ENCODE measurements at places on chromosomes 12 and 14.

DNA sequence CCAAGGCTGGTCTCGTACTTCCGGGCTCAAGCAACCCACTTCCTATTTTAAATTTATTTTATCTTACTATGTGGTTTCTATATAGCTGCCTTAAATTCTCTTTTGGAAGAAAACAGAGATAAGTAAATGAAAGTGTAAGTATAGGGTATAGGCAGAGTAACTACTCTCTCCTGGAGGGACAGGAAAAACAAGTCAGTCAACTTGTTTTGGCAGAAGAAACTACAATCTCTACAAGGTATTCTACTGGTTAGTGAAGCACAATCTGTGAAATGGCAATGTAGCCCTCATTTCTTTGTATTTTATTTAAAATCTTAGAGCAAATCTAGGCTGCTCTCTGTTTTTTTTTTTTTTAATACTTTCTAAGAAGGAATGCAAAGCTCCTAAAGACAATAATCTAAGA lies 55.4 kb downstream of the UBR7 start:
- DNase-seq = no peak

DNA sequence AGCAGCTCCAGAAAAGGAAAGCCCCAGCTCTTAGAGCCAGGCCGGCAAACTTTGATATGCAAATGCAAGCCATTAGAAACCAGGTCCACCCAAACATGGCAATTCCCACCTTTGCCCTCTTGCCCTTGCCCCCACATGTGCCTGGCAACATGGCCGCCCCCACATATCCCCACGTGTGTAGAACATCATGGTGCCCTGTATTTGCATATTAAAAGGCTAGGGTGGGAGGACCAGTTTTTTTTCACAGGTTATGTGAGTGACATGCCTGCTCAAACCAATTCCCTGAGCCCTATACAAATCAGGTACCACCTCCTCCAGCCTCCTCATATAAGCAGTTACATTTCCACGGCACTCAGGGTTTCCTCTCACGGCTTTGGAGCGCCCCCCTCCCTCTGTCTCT lies 6.1 kb upstream of the ALDH1L2 start:
- DNase-seq = no peak

GRCh38 chr14:42192738-42193653 lies 586.3 kb downstream of the LRFN5 start:
- no peak for DNase-seq

GRCh38 chr12:12872934-12873275 lies 18.5 kb upstream of the GPRC5A start:
- DNase-seq = no peak

DNA sequence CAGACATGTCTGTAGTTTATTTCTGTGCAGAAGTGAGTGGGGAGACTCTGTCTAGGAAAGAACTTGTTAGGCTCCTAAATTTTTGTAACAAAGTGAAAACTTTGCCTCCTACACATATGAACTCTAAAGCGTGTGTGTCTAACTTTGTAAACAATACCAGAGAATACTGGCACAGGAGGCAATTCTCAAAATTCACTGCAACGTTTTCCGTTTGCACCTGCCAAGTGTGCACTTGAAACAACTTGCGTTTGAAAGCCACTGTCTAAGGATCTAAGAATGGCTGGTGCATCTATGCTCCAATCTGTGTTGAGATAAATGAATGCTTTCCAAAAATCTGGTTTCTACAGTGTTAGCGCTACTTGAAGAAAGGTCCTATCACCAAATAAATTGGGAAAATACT lies 15.3 kb downstream of the GRIP1 start:
- DNase-seq = no peak

DNA sequence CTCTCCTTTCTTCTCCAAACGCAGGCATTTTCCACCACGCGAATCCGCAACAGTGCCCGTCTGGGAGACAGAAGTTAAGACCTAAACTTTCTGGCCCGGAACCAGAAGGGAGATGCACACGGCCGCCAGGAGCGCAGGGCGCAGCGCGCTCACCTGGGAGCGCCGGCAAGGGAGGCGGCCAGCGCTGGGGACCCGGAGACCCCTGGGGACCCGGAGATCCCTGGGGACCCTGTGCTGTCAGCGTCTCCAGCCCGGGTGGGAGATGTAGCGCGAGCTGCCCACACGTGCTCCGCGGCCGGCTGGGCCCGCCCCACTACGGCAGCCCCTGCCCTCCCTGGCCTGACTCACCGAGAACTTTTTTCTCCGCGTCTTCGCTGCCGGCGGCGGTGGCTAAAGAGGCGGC lies 620 bp downstream of the YBX3 start:
- peak; percentile 61 for DNase-seq

DNA sequence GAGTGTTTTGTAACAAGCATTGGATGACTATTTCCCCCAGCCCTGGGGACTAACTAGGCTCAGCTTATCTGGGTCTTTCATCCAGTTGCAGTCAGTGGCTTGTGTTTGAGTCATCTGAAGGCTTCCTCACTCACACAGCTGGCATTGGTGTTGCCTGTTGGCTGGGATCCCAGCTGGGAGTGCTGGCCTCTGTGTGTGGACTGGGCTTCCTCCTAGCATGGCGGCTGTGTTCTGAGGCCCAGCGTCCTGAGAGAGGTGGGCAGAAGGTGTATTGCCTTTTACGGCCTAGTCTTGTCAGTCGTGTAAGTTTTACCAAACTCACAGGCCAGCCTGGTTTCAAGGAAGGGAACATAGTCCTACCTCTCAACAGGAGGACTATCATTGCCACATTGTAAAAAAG lies 28.3 kb upstream of the PPP2R5C start:
- no peak for DNase-seq

DNA sequence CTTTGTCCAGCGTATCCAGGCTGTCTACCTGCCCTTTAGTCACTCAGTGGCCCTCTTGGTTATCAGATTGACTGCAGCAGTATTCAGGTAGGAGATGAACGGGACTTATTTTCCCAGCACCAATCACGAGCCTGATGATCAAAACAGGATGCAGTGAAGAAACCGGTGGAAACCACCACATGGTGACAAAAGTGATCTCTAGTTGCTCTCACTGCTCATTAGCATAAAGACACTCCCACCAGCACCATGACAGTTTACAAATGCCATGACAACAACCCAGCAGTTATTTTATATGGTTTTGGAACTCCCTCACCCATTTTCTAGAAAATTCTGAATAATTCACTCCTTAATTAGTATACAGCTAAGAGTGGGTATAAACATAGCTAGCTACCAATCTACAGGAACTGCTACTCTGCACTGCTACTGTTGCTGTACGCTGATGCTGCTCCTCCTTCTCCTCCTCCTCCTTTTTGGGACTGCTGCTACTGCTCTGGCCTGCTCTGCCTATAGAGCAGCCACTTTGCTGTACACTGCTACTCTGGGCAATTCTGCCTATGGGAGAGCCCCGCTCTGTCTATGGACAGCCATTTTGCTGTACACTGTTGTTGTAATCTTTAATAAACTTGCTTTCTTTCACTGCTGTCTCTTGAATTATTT lies 142.5 kb upstream of the SSTR1 start:
- DNase-seq = peak; percentile 73

GRCh38 chr14:36529062-36529461 lies 9.0 kb upstream of the NKX2-1 start:
- no peak for DNase-seq

DNA sequence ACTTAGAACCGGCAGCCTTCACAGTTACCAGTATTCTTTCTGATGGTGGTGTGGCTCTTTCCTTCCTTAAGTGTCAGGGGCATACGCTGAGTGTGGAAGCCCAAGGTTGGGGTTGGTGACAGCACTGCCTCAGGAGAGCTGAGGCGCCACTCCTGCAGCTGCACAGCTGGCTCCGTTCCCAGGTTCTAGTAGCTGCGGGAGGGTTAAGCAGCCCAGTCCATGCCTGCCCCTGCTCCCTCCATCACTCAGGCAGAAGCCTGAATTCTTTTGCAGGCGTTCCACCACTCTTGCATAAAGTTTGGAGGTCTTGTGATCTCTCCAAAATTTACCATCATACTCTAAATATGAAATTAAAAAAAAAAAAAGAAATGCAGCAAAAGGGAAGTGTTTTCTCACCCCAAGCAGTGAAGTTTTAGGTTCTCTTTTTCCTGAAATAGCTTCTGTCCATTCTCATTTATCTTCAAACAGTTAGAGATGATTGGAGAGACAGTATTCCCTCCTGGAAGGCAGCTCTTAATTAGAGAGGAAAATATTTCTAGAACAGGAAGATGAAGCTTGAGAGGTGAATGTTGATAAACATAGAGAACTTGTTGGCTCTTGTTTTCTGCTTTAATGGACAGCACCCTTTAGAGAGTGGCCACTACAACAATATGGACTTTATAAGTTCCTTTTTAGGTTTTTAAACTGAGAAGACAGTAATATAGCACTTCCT lies 136.1 kb downstream of the FGD4 start:
- DNase-seq = no peak

DNA sequence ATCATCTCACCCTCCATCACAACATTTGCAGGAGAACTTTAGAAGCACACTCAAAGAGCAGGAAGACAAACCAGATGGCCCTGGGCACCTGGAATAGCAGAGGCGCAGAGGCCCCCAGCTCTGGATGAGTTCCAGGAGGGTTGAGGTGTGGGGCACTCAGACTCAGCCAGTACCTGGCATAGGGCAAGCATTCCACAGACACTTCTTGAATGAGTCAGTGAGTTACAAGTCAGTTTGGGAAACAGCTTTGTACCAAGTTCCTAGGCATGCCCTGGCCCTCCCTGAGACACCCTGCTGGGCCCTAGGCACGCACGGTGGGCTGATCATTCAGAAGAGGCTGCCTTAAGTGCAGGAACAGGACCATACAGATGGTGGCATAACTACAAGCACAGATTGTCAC lies 54.3 kb downstream of the MAP3K9 start:
- DNase-seq = no peak

GRCh38 chr12:124297856-124298255 lies 3.0 kb downstream of the RFLNA start:
- no peak for DNase-seq

GRCh38 chr14:76773188-76773885 lies 12.1 kb downstream of the VASH1 start:
- no peak for DNase-seq
